BJ (cell line): ENCODE measurements at places on chromosomes 7 and 10.
A peak's percentile ranks its signal among the peaks of the same experiment; 100 is the strongest.

- DNase-seq: no peak
Observed at GRCh38 chr10:96548589-96548988, 34.9 kb upstream of the TLL2 start.

GRCh38 chr10:91149550-91149949 lies 70.9 kb upstream of the PCGF5 start:
- no peak for DNase-seq

DNA sequence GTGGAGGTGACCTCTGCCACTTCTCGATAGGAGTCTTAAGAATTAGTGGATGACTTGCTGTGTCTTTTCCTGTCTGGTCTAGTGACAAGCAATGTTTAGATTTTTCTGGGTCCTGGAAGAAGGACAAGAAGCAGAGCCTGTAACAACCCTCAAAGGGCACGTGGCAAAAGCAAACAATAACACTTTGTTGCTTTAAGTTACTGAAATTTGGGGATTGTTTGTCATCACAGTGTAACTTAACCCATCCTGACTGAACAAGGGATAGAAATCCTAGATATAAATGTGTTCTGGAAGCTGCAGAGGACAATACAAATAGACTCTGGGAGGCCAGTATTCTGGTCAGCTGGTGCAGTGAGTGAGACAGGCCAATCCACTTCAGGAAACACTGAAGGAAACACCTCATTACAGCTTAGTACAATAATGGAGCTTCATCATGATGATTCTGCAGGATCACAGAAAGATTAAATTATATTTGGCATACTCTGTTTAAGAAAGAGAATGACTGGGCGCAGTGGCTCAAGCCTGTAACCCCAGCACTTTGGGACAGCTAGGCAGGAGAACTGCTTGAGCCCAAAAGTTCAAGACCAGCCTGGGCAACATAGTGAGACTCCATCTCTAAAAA lies 23.3 kb downstream of the ENKUR start:
- no peak for DNase-seq

GRCh38 chr7:115838829-115839228 lies 191.7 kb downstream of the TFEC start:
- no peak for DNase-seq

DNA sequence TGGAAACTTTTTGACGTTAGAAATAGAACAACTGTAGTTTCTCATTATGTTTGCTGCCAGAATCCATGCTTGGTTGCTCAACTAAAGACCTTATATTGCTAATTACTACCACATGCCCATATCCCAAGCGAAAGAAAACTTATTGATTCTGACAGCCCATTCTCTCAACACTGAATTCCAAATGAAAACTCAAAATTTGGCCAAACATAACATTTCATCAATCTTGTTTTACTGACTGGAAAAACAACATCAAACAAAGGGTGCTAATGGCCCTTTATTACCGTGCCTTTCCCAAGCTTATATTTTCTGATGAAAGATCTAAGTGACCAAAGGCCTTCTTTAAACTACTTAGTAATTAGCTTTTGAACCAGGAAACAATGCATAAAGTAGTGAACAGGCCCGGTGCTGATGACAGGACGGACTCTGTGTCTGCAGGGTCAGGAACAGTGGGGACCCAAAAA lies 531.8 kb downstream of the KCNMA1 start:
- peak; percentile 74 for DNase-seq

DNA sequence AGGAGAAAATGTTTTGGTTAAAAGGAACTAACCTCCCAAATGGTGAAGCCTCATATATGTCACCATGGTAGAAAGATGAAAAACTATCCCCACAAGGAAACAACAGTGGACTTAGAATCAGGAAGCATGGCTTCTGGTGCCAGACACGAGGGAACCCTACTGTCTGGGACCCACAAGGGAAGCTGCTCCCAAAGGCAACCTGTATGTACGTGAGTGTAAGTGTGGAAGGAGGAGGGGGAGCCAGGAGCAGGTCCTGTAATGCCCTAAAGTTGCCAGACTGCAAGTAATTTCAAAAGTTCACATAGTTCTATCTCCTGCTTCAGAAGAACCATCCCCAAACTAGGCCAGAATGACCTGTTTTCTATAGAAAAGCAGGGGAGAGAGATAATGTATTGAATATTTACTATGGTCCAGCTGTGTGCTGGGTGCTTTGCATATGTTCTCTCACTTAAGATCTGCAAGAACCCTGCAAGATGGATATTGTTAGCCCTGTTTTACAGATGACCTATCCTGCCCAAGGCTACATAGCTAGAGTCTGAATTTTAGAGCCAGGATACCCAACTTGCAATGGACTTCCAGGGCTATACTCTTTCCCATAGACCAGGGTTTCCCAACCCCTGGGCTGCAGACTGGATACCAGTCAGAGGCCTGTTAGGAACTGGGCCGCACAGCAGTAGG lies 19.2 kb downstream of the DUSP5 start:
- DNase-seq: no peak

- no peak for DNase-seq
Observed at GRCh38 chr10:95485056-95485844, 75.9 kb downstream of the SORBS1 start.
